ENCODE measurements at places on chromosomes 4 and X.

DNA sequence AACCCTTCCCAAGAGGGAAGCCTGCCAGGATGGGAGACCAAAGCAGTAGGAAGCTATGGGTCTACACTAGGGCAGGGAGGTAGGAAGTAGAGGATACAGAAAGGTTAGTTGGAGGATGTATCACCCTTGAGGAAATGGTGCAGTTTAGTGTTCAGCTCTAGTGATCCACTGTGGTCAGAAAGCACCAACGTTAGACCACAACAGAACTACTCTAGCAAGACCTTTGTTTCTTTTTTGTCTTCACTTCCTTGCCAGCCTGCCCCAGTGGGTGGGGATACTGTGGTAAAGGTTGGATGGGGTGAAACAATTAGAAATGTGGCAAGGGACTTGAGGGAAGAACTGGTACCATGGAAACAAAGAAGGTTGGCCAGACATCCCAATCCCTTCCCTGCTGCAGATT, 83.3 kb downstream of the DDIT4L start:
- DNase-seq, result no peak

GRCh38 chr4:88178626-88179231, 20.3 kb upstream of the ABCG2 start:
- no peak for DNase-seq

- DNase-seq, result no peak
Measured at GRCh38 chr4:73086095-73086868, 16.8 kb upstream of the COX18 start.

GRCh38 chrX:150599226-150599625, 30.8 kb downstream of the MTM1 start:
- no peak for DNase-seq

- no peak for DNase-seq
Measured at GRCh38 chr4:69731847-69732246, 28.6 kb downstream of the SULT1B1 start.

DNA sequence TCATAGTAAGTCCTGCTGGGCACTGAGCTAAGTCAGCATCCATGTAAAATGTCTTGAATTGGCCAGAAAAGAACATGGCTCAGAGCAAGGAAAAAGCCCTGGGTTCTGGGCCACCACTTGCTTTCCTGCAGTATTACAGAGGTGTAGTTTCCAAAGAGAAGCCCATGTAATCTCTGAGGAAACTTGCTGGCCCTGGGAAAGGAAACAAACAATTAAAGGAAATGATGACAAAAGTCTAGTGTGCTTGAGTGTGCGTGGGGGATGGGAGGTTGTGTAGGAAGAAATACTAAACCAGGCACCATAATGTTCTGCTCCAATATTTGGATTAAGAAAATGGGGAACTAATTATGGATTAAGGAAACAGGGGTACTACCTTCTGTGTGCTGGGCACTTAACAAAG, 39.5 kb upstream of the SMIM10L2A start:
- no peak for DNase-seq

- no peak for DNase-seq
Measured at GRCh38 chrX:53281963-53282695, 745 bp upstream of the IQSEC2 start.

- no peak for DNase-seq
Measured at GRCh38 chrX:101108284-101108683, 10.3 kb downstream of the CENPI start.

- no peak for DNase-seq
Measured at GRCh38 chrX:151359931-151360871, 36.8 kb upstream of the VMA21 start.

GRCh38 chr4:140186082-140186438, 32.1 kb upstream of the MAML3 start:
- DNase-seq, result no peak

- DNase-seq, result no peak
Measured at GRCh38 chr4:89109841-89110540, 1.3 kb upstream of the TIGD2 start.

DNA sequence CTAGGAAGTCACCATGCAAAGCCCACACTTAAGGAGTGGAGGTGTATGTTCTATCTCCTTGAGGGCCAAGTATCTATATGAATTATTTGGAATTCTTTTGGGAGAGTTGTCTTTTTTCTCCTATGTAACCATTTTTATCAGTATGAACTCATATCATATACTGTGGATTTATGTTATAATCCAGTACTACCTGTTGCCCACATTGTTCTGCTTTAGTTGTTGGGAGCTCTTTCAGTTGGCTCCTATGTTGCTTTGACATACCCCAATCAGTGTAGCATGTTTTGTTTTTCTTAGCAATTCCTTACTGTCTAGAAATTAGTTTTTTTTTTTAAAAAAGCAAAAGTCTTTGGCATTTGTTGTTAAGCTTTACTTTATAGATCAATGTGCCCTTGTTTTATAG, 13.0 kb downstream of the UCHL1 start:
- no peak for DNase-seq

DNA sequence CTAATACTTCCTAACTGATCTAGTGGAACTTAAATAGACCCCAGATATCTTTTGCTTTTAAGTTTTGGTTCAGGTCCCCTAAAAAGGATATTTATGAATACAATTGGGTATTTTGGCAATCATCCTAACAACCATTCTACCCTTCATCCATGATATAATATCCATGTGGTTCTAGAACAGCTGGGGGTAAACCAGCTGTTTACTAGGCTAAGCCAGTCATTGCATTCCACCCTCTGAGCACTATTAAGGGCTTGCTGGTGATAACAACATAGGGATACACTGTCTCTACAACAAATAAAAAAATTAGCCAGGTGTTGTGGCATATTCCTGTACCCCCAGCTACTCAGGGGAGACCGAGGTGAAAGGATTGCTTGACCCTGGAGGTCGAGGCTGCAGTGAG, 54.8 kb upstream of the MAPK10 start:
- DNase-seq, result no peak

DNA sequence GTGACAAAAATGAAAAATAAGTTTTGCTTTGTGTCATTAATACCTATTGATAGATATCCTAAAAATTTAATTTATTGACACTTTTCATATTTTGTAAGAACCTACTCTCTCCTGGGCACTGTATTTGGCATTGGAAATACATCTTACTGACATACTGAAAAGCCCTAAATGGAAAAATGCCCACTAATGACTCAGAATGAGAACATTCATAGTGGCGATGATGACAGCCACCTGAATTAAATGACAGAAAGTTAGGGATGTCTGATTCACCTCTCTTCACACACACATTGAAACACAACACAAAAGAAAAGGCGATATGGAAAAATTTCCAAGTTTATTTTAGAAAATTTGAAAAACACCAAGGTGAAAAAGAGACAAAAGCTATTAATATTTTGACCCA, 992.3 kb downstream of the STPG2 start:
- DNase-seq, result no peak

GRCh38 chr4:40490481-40490880, 139.2 kb downstream of the RBM47 start:
- no peak for DNase-seq

GRCh38 chrX:134684956-134685355, 26.7 kb upstream of the PLAC1 start:
- DNase-seq, result no peak

DNA sequence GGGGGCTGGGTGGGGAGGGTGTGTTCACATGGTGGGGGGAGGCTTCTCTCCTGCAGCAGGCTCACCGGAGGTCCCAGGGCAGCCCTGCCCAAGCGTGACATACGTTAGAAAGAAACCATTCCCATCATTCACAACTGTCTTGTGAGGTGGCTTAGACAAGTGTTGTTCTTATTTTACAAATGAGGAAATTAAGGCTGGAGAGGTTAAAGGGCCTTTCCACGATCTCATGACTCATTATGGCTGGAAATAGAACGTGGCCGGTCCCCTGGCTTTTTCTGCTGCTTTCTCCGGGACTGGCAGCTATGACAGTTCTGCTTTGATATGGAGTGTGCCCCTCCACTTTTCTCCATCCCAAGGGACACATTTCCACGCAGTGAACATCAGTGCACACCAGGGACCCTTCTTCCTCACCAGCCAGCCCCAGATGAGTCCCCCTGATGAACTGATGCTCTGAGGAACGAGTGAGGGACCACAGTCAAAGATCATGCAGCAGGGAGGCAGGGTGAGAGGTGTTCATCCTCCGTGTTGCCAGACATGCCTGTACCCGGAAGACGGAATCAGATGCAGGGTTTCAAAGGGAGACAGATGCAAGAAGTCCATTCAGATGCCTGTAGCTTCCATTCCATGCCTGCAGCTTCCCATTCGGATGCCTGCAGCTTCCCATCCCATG, 64.0 kb upstream of the ACSL1 start:
- DNase-seq, result no peak

GRCh38 chr4:138706201-138706600, 309.4 kb upstream of the NOCT start:
- DNase-seq, result no peak

DNA sequence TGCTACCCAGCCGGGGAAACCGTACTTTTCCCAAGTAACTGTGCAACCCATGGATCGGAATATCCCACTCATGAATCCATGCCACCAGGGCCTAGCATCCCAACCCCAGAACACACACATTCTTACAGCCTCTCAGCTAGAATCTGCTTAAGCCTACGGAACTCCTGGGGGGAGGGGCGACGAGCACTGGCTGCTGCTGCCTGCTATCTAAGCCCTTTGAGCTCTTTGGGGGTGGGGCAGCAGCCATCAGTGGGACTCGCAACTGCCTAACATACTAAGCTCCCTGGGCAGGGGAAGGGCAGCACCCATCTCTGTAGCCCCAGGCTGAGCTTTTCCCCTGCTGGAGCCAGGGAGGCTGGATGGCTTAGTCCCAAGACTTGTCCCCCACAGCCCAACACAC, 28.6 kb downstream of the NUDT10 start:
- DNase-seq, result no peak

GRCh38 chr4:186500721-186501304, 54.6 kb downstream of the MTNR1A start:
- no peak for DNase-seq

DNA sequence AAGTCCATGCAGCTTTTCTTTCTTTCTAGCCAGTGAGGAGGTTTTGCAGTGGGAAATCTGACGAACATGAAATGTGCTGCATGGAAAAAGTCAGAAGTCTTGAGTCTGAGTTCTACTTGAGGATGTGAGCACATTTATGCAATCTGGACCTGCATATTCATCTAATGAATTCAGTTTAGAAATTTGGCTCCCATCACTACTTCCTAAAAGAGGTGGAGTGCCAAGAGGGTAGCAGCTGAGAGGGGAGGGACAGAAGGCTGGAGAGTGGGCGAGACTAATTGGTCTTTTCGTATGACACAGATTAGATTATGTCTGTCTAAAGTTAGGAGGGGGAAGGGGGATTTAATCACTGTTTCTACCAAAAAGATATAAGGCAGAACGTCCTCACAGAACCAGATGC, 535.9 kb downstream of the IQCM start:
- no peak for DNase-seq

DNA sequence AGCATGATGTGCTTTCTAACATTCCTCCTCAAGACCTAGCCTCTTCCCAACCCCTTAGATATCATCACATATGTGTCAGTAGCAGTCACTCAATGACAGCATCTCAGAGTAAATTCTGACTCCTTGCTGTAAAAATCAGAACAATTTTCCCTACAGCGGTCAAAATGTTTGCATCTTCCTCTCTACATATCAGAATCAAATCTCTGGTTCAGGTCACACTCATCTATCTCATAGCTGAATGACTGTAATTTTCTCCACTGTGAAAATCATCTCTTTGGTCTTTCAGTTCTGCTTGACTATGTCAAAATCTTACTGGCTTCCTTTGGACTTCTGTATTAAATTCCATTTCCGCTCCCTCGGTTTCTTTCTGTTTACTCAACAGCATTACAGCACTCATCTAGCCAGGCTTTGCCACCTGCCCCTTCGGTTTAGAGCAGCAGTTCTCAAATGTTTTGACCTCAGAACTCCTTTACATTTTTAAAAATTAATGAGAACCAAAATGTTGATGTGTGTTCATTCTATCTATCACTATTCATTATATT, 57.3 kb downstream of the AGA start:
- no peak for DNase-seq

GRCh38 chr4:54912155-54912554, 213.2 kb downstream of the KDR start:
- DNase-seq, result no peak

DNA sequence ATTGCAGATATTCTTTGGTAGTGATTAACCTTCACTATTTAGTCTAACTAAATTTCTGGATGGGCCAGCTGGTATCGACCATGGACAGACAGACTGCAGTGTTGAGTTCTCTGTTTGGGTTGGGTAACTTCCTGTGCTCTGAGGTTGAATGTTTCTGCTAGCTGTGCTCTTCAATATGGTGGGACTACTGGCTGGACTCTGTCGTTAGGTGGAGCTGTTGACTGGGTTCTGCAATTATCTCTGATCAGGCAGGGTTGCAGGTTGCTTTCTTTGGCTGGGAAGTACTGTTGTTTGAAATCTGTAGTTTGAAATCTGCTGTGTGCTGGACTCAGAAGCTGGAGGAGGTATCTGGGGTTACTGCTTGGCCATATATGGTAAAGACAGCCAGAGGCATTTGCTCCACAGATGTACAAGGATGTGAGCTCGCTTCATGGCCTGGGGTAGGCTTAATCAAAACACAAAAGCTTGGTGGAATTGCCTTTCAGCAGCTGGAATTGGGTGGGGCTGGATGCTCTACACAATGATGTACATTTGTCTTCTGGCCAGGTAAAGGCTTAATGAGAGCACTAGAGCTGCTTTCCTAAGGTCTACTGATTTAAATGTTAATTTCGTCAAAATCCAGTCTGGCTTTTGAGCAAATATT, 1472.0 kb downstream of the FAM133A start:
- no peak for DNase-seq

DNA sequence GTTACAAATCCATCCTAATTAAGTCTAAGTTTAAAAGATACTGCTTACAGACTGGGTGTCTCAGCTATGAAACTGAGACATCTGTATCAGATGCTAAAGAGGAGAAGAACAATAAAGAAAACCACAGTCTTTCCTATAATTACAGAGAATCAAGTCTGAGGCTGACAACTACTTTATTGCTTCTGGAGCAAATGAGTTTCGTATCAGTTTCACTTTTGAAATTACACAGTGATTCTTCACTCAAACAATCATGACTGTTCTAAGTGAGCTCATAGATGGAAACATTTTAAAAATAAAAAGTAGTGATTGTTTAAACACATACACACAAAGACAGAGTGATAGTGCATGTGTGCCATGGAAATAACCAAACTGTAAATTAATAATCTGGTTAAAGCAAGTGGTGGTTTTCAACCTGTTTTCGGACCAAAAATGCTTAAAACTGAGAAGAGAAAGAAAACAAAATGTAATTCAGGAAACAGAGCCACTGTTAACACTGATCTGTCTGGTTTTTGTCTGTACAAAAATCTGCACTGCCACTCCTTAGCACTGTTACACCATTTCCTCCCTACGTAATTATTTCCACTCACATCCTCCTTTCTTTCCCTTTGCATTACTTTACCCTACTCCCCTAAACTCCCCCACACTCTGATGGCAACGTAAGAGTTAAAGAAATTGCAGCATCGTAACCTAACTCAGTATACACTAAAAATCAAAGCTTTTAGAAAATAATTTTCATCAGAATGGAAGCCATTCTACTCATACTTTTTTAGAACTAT, 12.5 kb downstream of the RFC1 start:
- DNase-seq, result no peak

- DNase-seq, result no peak
Measured at GRCh38 chrX:135114392-135114791, 5.9 kb downstream of the ETDB start.
